Right hindlimb (tissue), 1 donor: ENCODE measurements at places on chromosomes 2 and 18.

- peak; percentile 22 for DNase-seq
Measured at GRCh38 chr2:165453561-165454094, 15.9 kb upstream of the CSRNP3 start.

DNA sequence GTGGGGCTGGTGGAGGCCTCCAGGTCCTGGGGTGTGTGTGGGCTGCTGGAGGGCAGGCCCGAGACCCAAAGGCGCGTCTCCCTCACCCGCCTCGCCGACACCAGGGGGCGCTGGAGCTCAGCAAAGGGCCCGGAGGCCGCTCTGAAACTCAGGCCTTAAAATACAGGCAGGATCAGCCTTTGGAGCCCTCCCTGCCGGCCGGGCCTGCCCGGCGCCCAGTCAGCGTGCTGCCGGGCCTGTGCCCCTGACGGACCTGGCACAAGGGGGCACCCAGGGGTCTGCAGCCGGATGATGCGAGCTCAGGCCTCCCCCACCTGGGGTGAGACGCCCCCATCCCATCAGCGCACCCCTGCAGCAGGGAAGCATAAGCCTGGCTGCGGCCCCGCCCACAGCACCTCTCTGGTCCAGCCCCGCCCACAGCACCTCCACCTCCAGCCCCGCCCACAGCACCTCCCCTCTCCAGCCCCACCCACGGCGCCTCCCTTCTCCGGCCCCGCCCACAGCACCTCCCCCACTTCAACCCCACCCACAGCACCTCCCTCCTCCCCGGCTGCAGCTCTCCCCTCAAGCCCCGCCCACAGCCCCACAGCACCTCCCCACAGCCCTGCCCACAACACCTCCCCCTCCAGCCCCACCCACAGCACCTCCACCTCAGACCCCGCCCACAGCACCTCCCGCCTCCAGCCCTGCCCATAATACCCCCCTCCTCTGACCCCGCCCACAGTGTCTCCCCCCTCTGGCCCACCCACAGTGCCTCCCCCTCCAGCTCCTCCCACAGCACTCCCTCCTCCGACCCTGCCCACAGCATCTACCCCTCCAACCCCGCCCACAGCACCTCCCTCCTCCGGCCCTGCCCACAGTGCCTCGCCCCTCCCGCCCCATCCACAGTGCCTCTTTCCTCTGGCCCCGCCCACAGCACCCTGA, 92.8 kb upstream of the OTOS start:
- peak; percentile 88 for DNase-seq

- DNase-seq, result peak; percentile 67
Measured at GRCh38 chr2:188984680-188985079, 10.5 kb downstream of the COL3A1 start.

DNA sequence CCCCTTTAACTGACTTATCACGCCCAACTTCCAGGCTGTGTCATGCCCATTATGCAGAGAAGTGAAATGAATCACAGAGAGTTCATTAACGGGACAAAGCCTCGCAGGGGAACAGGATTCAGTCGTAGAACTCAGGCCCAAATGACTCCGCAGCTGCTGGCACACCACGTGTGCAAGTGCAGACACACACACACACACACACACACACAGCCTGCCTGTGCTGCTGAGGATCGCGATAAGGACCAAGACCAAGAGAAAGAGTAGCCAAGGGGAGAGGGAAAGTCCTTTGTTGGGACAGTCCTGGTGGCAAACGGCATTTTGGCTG, 90.0 kb upstream of the TAF1B start:
- DNase-seq, result no peak
